Occipital lobe (tissue), 3 donors: ENCODE measurements at places on chromosomes 3 and 15. TPM values are rescaled to one million over a fixed set of nuclear protein-coding genes. Genes with fewer than 3 reads are reported as not detected.

DNA sequence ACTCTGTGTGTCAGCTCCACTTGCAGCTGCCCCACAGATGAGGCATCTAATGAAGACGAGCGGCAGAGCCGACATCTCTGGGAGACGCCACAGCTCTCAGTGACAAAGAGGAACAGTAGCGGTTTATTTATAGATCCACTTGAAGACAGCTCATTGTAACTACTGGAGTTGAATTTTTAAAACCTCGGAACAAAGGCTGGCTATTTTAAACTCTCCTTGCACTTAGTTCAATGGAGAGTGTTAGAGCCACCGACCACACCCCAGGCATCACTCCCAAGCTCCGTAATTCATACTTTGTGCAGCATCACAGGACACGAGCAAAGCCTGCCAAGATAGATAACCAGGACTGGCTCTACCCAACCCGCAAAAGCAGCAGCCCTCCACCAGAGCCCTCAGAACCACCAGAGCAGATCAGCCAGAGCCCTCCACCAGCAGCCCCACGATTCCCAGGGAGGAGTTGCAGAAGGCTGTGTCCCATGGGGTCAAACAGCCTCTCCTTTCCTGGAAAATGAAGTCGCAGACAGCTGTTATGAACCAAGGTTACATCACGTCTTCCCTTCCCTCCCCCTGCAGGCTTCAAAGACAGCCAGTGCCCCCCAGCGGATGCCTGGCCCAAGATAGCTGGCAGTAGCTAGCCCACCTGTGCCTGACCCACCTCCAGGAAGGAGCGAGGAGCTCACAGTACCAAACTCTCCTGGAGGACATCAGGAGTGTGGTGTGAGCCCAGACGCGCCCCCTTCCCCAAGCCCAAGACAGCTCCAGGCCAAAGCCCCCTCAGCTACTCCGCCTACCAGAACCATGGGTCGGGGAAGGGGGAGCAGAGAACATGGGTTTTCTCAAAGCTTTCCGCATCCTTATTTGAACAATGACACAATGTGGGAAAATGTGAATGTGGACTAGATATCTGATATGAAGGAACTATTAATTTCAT is 45.7 kb downstream of the POC1A start:
- DNase-seq: peak; percentile 43

DNA sequence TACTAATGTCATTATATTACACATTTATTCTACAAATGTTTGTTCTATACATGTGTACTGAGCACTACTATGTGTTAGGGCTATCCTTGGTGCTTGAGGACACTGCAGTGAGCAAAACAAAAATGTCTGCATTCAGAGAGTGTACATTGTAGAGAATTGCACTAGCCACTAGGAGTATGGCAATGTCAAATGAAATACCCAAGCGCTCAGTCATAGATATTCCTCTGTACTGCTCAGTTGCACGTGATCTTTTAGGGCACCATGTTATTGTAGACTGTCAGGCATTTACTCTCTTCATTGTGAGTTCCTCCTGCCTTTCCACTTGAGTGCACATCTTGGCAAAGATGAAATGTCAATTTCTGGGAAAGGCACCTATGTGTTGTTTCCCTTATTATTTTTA is 36.8 kb downstream of the FNDC3B start:
- no peak for DNase-seq

GRCh38 chr3:7621046-7621630 is 760.2 kb downstream of the GRM7 start:
- DNase-seq: no peak

- DNase-seq: no peak
Observed at GRCh38 chr3:14377838-14378169, 24.6 kb upstream of the SLC6A6 start.

DNA sequence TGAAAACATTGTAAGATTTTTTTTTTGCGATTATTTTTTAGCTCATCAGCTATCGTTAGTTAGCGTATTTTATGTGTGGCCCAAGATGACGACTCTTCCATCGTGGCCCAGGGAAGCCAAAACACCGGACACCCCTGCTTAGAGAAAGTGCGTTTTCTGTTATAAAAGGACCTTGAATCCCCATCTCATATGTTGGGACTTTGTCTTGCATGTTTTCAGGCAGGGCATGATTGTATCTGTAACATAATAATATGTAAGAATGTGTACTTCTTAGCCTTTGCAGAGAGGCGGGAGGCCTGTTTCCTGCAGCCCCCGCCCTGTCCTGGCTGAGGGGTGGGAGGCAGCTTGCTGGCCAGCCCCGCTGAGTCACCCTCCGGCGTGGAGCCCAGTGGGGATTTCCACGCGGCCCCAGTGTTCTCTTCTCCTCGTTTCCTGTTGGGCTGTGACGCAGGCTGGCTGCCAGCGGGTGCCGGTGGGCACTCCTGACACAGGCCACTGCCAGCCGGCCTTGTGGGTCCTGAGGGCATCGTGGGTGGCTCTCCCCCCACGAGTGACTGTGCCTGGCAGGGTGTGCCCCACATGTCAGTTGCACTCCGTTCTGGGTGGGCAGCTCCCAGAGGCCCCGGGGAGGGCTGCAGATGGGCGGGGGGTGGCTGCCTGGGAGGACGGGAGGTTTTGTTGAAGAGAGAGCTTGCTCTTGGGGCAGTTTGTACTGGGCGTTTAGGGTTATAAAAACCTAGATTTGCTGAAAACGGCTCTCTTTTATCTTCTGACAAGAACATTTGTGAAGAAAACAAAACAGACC is 55.6 kb downstream of the SMAD3 start:
- DNase-seq: peak; percentile 52

GRCh38 chr3:78918361-78919020 is 849.3 kb downstream of the ROBO1 start:
- no peak for DNase-seq

GRCh38 chr3:113008117-113008516 is 17.3 kb downstream of the GTPBP8 start:
- DNase-seq: no peak

- DNase-seq: no peak
Observed at GRCh38 chr15:85886309-85886811, 91.6 kb upstream of the KLHL25 start.

DNA sequence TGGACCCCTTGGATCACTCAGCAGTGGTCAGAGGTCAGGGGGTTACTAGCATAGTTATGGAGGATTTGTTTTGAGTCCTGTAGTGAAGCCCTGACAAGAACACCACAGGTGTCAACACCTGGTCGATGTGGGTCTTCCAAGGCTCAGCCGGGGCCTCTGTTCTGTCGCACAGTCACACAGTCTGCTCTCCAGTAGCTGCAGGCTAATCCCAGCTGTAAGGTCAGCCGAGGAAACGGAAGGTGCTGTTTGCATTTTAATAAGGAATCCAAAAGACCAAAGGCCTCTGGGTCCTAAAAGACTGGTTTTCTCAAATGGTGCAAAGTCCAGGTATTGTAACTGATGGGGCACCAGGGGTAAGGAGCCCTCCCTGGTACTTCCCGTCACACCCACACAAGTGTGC is 71.7 kb downstream of the RPLP1 start:
- DNase-seq: no peak

- DNase-seq: no peak
Observed at GRCh38 chr15:75578173-75578947, 755 bp downstream of the PTPN9 start.

DNA sequence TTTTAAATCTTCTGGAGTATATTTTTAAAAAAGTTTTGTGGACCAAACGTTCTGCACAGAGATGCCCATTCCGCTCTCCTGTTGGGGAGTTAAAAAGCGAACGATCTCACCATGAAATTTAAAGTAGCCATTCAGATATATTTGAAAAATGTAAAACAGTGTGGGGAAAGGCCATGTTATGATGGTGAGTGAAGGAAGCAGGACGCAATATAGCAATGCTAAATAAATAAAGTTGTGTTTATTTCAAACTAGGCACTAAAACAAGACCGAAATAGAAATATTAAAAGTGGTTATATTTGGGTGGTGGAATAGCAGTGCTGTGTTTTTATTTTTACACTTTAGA is 327 bp upstream of the CCDC13 start:
- DNase-seq: no peak

- DNase-seq: no peak
Observed at GRCh38 chr3:181329024-181329423, 339.5 kb upstream of the DNAJC19 start.

GRCh38 chr3:192564611-192565010 is 162.7 kb downstream of the FGF12 start:
- no peak for DNase-seq

- DNase-seq: no peak
Observed at GRCh38 chr3:98717584-98717983, 45.6 kb upstream of the ST3GAL6 start.

DNA sequence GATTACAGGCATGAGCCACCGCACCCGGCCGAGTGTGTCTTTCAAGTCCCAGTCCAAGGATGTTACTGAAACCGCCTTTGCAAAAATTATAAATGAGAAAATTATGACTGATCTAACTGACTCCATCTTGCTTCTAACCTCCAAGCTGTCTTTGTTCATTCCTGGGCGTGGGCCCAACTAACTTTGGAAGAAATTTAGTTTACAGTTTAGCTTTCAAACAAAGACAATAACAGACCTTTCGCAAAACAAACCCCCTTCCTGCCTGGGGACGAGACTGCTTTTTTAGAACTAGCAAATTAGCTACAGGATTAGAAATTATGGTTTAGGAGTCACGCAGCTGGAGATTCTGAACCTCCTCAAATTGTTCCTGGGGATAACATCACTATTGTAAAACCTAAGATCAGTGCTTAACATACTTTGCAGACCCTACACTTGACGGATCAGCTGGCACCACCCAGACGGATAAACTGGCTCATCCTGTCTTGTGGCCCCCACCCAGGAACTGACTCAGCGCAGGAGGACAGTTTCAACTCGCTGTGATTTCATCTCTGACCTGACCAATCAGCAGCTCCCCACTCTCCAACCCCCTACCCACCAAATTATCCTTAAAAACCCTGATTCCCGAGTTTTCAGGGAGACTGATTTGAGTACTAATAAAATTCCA is 23.8 kb downstream of the NANOGP8 start:
- DNase-seq: no peak

GRCh38 chr15:40879609-40880008 is 5.6 kb upstream of the RHOV start:
- no peak for DNase-seq

DNA sequence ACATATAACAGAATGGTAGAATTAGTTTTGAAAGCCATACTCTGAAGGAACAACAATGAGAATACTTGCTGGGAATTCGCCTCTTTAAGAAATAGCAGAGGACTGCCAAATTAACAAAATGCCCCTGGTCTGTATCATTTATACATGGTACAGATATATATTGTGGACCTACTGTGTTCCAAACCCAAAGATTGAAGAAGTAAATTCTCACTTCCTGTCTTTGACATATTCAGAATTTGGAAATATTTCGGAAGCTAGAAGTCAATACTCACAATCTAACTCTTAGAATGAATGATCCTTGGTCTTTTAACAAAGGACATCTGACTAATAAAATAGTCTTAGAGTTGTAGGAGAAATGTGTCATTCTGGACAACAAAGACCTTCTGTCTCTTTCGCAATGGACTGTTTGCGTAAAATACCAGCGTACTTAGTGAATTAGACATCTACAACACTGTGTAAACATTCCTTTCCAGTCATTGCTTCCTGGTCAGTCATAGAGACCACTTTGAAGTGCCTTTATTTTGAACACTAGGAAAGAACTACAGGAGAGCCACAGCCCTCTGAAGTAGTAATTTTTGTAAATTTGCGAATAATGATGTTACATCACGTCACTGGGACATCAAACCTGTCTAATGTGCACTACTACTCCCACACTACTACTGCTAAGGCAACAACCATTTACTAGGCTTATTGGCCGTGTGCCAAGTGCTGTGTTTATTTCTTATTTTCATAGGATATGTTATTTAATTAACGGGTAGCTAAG is 68.0 kb downstream of the CHL1 start:
- DNase-seq: no peak

- DNase-seq: no peak
Observed at GRCh38 chr3:192943393-192943792, 25.7 kb upstream of the MB21D2 start.

DNA sequence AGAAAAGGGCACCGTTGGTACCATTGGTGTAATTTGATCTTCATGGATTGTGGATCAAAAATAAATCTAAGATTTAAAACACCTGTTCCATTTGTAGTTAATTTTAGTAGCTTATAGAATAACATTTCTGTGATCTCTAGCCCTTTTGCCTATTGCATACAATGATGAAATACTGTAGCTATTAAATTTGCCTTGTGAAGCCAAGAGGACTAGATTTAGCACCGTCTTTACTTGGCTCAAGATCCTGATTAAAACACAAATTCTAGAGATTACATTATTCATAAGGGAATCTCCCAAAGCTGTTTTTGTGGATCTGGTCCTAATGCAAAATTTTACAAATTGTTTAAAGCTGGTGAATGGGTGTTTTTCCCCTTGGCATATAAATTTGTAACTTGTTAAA is 8.2 kb downstream of the TBC1D23 start:
- no peak for DNase-seq

DNA sequence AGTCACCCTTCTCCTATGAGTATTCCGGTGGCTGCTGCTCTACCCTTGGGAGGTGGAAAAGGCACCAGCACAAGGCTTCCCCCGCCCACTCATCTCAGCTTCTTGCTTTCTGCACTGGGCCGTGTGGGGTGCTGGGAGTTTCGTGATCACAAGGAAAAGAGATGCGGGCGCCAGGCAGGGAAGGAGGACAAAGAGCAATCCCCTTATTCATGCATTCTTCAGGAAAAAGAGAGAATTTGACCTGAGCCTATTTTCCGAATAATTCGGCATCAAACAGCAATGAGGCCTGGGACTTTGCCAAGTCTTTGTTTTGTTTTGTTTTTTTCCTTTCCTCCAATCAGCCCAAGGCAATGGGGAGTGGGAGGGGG is 102.2 kb upstream of the LPP start:
- DNase-seq: peak; percentile 60

DNA sequence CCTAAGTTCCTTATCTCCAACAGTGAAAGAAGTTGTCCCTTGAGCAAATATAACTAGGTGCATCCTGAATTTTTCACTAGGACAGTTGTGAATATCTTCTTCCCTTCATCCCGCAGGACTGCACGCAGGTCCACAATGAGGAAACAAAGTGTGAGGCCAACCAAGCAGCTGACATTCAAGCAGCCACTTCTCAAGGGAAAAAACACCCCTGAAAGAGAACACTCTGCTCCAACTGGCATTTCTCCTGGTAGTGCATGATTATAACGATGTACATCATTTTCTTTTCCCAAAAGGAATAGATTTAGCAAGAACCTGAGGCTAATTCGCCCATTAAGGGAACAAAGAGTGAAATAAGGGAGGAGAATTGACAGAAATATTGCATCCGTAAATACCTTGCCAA is 74.5 kb downstream of the ANXA2 start:
- no peak for DNase-seq

GRCh38 chr3:153944084-153944483 is 177.1 kb upstream of the ARHGEF26 start:
- no peak for DNase-seq

GRCh38 chr3:14403619-14404155 is 1.3 kb downstream of the SLC6A6 start:
- no peak for DNase-seq

TICRR gene
- total RNA-seq: 0.62 TPM

EXD1 gene
- 0.78 TPM for total RNA-seq

IL5RA gene
- total RNA-seq: 0.78 TPM

SNURF gene
- total RNA-seq: 51.9 TPM

LRRC31 gene
- not detected for total RNA-seq

MLH1 gene
- total RNA-seq: 44.5 TPM

MEIS2 gene
- 151 TPM for total RNA-seq

ANKRD34C gene
- not detected for total RNA-seq

CMTM6 gene
- total RNA-seq: 40.6 TPM

UBAP1L gene
- 2.7 TPM for total RNA-seq

CATSPER2 gene
- 4.2 TPM for total RNA-seq

IL16 gene
- 0.62 TPM for total RNA-seq

TMEM108 gene
- total RNA-seq: 27.1 TPM

CRTC3 gene
- total RNA-seq: 17.9 TPM

DPPA2 gene
- not detected for total RNA-seq

PPARG gene
- 0.94 TPM for total RNA-seq

CXCR6 gene
- not detected for total RNA-seq
